Stimulated activated CD4-positive, alpha-beta T cell treated with anti-CD3 and anti-CD28 coated beads, Interleukin-1b, Interleukin-23, amount 100 ng/mL, for 48 hours (primary cell): ENCODE measurements at places on chromosomes 1 and 21.

DNA sequence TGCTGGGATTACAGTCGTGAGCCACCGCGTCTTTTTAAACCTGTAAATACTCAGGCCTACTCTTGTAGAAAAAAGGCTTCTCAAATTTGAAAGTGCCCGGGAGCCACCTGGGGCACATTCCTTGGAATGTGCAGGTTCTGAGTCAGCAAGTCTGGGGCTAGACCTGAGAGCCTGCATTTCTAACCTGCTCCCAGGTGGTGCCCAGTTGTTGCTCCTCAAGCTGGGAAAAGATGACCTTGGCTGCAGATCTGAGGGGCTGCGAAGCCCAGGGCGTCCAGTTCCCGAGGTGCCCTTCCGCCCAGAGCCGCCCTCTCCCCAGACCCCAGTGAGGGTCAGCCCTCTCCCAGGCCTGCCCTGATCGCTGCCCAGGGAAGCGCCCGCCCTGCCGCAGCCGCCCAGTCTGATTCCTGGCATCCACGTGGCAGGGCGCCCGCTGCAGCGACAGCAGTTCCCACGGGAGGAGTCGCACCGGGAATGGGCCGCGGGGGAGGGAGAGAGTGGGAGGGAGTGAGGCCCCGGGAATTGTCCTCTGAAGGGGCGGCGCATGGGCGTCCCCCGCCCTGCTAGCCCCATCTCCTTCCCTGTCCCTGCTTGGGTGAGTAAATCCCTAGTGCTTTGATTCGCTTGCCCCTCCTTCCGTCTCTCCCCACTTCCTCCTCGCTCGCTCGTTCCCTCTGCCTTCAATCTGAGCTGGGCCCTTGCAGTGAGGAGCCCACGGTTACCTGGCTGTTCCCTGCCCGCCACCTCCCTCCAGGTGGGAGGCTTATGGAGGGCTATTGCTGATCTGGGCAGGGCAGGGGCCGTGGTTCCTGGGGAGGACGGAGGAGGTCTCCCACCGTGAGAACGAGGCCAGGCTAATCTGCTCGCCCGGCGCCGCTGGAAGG is 18.8 kb upstream of the TENT5B start:
- DNase-seq = no peak

DNA sequence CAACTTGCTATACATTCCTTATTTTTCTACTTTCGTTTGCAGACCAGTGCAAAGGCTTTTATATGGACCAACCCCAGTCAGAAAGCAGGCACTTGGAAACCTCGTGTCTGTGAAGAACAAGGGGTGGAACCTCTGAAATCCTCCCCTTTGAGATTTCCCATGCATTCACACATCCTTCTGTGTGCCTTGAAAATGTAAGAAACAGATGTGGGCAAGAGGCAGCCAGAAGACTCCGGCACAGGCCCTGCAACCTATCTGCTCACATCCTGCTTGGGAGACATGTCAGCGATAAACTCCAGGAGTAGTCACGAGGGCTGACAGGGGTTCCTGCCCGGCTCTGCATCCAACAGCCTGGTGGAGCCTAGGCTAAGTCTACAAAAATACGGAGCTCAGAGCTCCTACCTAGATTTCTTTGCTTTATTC is 42.5 kb downstream of the ETS2 start:
- no peak for DNase-seq

DNA sequence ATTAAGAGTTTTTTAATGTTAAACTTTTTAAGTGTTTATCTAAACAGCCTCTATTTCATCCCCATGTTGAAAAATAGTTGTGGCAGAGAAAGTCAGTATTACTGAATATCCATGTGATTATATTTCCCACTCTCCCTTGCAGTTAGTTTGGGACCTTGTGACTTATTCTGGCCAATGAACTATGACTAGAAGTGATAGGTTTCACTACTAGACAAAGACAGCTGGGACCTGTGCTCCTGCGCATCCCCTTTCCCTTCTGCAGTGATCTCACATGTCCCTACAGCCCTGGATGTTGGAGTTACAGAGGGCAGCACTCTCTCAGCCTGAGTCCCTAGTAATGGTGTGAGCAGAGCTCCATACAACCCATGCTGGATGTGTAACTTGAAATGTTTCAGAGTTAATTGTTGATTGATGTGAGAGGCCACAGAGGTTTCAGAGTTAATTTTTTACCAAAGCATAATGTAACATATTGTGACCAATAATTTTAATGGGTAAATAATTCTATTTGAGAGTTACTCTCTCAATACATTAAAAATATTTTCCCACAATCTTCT is 18.7 kb upstream of the SAMD13 start:
- DNase-seq = no peak

DNA sequence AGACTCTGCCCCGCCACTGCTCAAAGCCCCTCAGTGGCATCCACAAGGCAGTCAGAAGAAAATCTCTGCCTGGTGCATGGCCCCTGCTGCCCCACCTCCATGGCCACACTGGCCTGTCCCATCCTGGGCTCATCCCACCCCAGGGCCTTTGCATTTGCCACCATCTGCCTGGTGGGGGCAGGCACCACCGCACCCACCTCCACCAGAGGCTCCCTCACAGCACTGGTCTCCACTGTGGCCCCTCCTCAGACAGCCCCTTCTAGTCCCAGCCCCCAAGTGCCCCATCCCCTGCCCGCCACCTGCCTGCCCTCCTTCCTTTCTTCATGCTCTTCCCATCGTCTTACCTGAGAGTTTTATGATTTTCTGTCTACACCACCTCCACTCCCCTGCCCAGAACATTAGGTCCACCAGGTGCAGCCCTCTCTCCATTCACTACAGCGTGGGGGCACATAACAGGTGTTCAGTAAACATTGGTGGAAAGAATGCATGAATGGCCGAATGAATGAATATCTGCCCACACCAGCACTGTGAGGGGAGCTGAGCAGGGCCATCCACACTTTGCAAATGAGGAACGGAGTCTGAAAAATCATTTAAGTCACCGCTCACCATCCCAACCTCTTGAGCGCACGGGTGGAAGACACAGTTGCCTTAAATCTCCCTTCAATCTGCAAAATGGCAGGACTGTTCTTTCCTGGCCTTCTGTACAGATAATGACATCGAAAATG is 2.1 kb downstream of the PRDM15 start:
- no peak for DNase-seq

DNA sequence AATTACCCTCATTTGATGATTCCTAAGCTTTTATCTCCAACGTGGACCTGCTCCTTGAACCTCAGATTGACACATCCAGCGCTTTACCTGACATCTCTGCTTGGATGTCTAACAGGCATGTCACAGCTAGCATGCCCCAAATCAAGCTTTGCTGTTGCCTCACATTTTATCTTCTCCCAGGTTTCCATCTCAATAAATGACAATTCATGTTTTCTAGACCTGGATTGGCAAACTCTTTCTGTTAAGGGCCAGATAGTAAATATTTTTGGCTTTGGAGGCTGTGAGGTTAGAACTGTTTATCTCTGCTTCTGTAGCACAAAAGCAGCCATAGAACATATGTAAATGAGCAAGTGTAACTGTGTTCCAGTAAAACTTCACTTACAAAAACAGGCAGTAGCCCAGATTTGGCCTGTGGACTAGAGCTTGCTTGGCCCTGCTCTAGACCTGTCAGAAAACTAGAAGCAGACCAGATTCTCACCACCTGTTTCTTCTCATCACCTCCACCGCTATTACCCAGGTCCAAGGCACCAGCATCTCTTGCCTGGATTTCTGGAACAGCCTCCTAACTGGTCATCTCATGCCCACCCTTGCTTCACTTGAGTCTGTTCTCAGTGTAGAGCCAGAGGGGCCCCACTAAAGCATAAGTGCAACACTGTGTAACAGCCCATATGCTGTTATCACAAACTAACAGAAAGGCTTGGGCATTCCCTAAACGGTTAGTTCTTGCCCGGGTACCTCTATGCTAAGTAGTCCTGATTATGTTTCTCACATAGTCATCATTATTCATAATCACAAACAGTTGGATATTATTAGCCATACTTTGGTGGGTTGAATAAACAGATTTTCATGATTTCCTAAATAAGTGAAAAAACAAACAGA is 42.3 kb downstream of the UBE4B start:
- DNase-seq = no peak

DNA sequence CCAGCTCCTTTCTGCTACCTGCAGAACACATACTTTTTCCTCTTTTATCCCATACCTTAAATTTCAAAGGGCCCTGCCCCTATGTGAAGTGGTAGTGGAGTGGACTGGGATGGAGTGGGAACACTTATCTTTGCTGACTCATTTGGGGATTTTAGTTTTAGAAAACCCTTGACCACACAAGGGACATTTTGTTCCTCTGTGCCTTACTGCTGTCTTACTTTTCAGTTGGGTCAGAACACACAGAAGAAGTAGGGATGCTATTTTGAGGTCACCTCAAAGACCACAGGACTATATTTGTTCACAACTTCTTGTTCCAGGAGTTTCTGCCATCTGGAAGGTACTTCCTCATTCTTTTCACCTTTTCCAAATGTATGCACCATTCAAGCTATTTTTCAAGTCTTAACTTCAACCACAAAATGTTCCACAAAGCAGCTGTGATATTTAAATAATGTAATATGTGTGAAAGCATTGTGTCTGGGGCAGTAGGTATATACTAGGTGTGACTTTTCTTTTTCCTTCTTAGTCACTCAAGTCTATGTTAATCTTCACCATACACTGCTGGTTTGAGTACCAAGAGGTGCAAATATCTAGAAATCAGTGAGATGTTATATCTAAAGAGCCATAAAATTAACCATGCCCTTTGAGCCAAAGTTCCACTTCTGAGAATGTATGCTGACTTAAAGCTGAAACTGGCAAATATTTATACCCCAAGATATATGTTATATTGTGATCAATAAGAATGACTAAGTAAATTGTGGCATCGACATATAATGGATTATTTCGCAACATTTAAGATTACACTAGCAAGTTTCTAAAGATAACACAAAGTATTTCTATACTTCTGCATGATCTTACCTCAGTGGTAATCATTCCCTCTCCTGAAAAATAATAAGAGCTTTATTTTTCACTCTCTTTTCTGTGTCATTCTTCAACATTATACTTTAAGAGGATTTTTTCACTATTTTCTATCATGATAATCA is 308.5 kb downstream of the MRPL39 start:
- DNase-seq = no peak

GRCh38 chr1:157154940-157155514 is 16.8 kb upstream of the ETV3 start:
- DNase-seq = no peak

DNA sequence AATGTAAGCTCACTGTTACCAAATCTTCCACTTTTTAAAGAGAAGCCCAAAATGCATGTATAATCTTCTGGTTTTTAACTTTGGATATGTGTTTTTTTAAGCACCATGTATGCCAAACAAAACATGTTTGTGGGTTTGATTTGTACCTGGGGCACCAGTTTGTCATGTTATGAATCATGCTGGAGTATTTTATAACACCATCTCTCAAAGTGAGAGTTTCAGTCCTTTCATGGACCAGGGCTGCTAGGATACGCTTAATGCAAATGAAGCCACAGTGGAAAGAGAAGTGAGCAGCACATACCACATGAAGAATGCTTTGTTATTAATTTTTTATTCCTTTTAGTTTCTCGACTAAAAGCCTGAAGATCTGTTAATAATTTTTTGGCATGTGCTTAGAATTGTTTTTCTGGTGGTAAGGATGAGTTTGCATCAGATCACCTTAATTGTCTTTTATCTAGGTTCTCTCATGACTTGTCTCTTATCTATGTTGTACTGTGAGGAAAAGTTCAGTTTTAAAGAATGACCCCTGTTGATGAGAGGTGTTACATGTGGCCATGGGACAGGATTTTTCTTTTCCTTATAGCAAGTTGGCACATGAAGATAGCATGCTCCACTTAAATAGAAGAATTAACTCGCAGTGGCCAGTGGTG is 2.0 kb upstream of the RABGAP1L start:
- DNase-seq = peak; percentile 56

GRCh38 chr1:199247891-199248290 is 609.1 kb downstream of the PTPRC start:
- DNase-seq = no peak

DNA sequence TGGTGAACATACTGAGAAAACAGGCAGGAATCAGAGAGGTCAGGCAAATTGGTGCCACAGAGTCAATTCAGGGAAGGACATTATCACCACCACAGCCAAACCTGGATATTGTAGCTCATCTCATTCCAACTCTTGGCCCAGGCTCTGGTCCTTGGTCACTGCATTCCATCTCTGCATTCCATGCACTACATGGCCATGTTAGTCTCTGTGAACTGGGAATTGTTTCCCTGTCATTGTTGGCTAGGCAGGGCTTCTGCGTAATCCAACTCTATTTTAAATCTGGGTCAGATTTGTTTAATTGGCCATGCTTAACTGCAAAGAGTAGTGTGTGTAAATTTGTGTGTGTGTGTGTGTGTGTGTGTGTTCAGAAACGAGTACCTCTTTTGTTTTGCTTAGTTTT is 837.6 kb upstream of the ADAMTS5 start:
- DNase-seq = no peak

- DNase-seq = no peak
These were observed 42.2 kb downstream of the NTNG1 start for GRCh38 chr1:107183011-107183410.

GRCh38 chr1:33348194-33348593 is 27.3 kb upstream of the A3GALT2 start:
- no peak for DNase-seq

GRCh38 chr1:82778612-82779011 is 977.9 kb downstream of the ADGRL2 start:
- no peak for DNase-seq

GRCh38 chr1:234408757-234409156 is 35.5 kb downstream of the COA6 start:
- DNase-seq = peak; percentile 80

GRCh38 chr1:48916130-48917069 is 139.7 kb upstream of the BEND5 start:
- DNase-seq = no peak

GRCh38 chr1:21212126-21212525 is 35.4 kb upstream of the EIF4G3 start:
- DNase-seq = no peak

- no peak for DNase-seq
These were observed 46.2 kb upstream of the DAB1 start for GRCh38 chr1:57470036-57470435.

DNA sequence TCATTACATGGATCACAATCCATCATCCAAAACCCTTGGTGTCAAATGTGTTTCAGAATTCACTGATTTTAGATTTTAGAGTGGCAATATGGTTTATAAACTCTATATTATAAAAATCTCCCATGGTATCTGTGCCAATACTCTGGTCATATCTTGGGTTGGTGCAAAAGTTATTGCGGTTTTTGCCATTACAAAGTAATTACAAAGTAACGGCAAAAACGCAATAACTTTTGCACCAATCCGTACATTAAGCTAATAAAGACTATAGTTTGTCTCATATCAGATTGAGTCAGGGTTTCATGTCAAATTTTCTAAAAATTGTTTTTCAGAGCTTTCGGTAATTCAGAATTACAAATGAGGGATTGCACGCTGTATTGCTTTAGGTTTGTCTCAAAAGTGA is 23.4 kb upstream of the NTMT2 start:
- DNase-seq = no peak

DNA sequence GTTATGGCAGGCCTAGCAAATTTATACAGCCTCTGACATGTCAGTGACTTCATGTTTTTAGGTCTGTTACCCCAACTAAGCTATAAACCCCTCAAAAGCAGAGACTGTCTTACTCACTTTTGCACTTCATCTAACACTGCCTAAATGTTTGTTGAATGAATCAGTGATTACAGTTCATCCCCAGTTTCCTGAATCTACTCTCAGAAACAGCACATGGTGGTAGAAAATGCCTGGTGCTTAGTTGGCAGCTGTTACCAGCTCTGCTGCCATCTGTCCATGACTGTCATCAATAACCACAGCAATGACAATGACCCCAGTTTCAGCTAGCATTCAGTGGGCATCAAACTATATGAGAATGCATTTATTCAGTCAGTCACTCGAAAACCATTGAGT is 110.5 kb upstream of the SERBP1 start:
- no peak for DNase-seq

GRCh38 chr1:17540255-17541001 is 930 bp downstream of the ARHGEF10L start:
- DNase-seq = no peak
